ENCODE measurements at places on chromosomes 16 and 17.
A peak's percentile ranks its signal among the peaks of the same experiment; 100 is the strongest.

- H3K4me3 ChIP-seq: no peak overlapping the region
- no peak overlapping the region for H3K27ac ChIP-seq
- no peaks in the 10 kb centered on the region for H3K36me3 ChIP-seq
- no peaks in the 10 kb centered on the region for H3K4me1 ChIP-seq
Observed at GRCh38 chr17:65202844-65203571, 65.8 kb downstream of the RGS9 start.

DNA sequence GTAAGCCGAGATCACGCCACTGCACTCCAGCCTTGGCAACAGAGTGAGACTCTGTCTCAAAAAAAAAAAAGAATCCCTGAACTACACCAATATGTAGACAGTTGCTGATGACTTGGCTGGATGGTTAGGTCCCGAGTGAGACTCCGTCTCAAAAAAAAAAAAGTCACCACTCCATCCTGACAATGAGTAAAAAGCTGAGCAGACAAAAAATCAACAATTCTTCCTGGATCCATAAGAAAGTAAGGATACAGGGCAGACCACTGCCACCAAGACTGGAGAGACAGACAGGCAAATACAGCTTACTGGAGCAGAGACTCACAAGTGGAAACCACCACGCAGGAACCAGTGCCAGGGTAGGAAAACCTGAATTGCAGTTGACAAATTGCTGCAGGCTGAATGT, 67.1 kb upstream of the ERCC4 start:
- no peaks in the 10 kb centered on the region for H3K4me1 ChIP-seq
- no peaks in the 10 kb centered on the region for H3K36me3 ChIP-seq

DNA sequence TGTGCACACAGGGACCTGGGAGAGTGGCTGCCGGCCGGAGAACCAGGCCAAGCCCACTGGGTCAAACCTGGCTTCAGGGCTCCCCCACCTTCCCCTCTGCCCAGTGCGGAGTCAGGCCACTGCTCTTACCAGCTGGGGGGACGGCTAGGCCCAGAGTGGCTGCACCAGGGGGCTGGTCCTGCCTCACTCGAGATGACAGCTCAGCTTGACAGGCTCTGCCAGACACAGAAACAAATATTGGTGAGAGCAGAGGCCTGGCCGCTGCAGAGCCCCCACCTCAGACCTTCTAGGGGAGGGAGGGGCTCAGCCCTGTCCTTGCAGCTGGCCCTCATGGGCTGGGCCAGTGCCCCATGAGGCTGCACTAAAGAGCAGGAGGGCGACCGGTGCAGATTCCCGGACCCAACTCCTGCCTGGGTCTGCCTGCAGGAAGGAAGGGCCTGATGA, 4.5 kb downstream of the NUDT16L1 start:
- no peaks in the 10 kb centered on the region for H3K27me3 ChIP-seq
- peaks cover 9% of the 10 kb centered on the region for H3K4me1 ChIP-seq
- H3K27ac ChIP-seq: no peak overlapping the region
- H3K4me3 ChIP-seq: no peak overlapping the region
- H3K36me3 ChIP-seq: peaks cover 50% of the 10 kb centered on the region

DNA sequence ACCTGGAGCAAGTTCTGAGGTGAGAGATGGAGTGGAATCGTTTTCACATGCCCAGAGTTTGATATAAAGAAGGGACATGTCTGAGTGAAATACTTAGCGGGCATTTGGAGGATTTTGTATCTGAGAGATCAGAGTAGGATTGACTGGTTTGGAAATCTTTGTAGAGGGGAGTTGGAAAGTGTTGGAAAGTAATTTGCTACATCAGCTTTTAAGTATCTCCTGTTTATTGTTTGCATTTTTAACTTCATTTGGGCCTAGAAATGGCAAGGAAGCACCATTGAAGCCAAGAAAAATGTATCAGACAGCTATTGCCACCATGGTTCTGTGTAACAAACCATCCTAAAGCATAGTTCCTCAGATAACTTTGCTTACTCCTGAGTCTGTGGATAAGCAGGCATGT, 1015.1 kb upstream of the EEF2KMT start:
- no peaks in the 10 kb centered on the region for H3K4me1 ChIP-seq
- no peaks in the 10 kb centered on the region for H3K27me3 ChIP-seq
- H3K36me3 ChIP-seq: no peaks in the 10 kb centered on the region
- no peak overlapping the region for H3K27ac ChIP-seq
- no peak overlapping the region for H3K4me3 ChIP-seq
- no peak for DNase-seq

DNA sequence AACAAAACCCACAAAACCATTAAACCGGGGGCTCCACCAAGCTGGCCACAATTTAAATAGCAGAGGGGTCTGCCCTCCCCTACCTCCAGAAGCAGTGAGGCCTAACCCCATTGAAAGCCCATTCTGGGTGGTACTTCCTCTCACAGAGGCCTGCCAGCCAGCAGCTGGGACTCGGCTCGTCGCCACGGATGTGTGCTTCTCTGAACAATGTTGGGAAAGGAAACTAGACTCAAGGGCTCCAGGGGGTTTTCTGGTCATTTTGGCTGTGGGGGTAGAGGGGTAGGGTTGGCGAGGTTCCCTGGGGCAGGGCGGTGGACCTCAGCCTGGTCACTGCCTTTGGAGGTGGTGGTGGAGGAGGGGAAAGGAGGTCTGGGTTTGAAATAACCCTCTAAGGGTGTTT, 4.7 kb upstream of the PLCG2 start:
- peaks cover 61% of the 10 kb centered on the region for H3K4me1 ChIP-seq
- peak; percentile 64 for DNase-seq
- peak overlapping the region; percentile 61 for H3K27ac ChIP-seq
- H3K36me3 ChIP-seq: no peaks in the 10 kb centered on the region
- H3K27me3 ChIP-seq: no peaks in the 10 kb centered on the region

DNA sequence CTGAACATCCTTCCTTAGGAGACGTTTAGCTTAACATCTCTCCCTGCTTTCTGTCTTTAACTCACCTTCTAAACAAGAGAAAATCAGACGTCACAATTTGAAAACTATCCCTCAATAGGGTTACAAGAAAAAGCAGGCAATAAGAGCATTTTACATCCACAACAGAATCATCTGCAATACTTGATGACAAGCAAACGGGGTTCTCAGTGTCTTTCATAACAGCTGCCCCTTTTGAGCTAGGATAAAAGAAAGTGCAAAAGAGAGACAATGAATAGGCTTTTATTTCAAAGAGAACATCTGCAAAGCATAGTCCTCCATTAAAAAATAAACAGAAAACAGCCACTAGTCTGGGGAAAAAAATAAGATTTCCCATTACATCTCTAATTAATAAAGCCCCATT, 13.2 kb downstream of the XYLT1 start:
- H3K27me3 ChIP-seq: no peaks in the 10 kb centered on the region
- no peaks in the 10 kb centered on the region for H3K36me3 ChIP-seq
- peaks cover 37% of the 10 kb centered on the region for H3K4me1 ChIP-seq
- H3K27ac ChIP-seq: no peak overlapping the region
- DNase-seq: no peak
- no peak overlapping the region for H3K4me3 ChIP-seq

DNA sequence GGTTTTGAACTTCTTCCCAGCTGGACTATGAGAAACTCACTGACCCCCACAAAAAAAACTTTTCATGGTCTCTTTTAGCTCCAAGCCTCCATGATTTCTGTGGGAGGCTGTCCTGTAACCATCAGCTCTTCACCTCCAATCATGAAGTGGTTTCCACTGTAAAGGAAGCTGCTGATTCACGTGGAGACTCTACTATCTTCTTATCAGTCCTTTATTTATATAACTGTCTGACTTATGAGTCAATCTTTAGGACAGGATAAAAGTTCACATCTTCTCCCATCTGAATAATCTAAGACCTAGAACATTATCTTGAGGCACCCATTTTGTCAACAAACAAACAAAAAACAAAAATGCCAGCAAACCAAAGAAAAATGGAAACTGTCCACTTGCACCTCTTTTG, 409.9 kb downstream of the SLC39A11 start:
- no peak overlapping the region for H3K27ac ChIP-seq
- H3K4me3 ChIP-seq: no peak overlapping the region
- DNase-seq: no peak
- H3K36me3 ChIP-seq: no peaks in the 10 kb centered on the region
- no peaks in the 10 kb centered on the region for H3K4me1 ChIP-seq
- H3K27me3 ChIP-seq: no peaks in the 10 kb centered on the region

- H3K4me3 ChIP-seq: peak overlapping the region; percentile 55
- DNase-seq: no peak
- H3K27me3 ChIP-seq: no peaks in the 10 kb centered on the region
- no peak overlapping the region for H3K27ac ChIP-seq
Observed at GRCh38 chr16:24610416-24610755, 71.0 kb downstream of the RBBP6 start.

GRCh38 chr17:77320485-77321256, 179.9 kb downstream of the SEC14L1 start:
- H3K27ac ChIP-seq: no peak overlapping the region
- no peaks in the 10 kb centered on the region for H3K36me3 ChIP-seq
- peaks cover 71% of the 10 kb centered on the region for H3K4me1 ChIP-seq
- DNase-seq: peak; percentile 86
- no peaks in the 10 kb centered on the region for H3K27me3 ChIP-seq
- H3K4me3 ChIP-seq: no peak overlapping the region

DNA sequence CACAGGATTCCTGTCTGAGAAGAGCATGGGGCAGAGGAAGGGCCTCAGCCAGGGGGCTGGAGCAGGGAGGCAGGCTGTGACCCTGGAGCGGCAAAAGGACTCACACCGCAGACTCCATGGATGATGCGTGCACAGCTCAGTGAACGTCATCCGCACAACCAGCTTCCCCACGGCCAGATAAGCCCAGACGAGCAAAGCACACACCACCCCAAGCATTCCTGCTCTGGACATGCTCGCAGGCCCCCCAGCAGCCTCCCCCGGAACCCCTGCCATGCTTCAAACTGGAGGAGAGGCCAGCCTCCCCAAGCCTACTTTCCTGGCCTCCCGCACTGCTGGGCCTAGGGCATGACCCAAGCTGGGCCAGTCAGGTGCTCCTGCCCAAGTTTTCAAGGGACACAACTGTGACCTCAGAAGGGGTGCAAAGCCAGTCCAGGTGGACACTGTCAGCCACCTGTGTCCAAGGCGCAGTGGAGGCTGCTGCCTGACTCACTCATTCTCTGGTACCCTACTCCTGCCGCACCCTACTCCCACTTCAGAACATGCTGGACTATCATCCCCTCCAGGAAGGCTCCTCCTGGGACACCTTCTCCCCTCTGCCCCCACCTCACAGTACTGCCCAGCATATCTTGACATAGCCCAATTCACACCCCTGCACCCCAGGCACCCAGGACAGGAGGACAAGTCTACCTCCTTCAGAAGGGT, 4.8 kb downstream of the BCAR1 start:
- DNase-seq: no peak
- no peaks in the 10 kb centered on the region for H3K27me3 ChIP-seq
- no peak overlapping the region for H3K27ac ChIP-seq
- peaks cover 19% of the 10 kb centered on the region for H3K4me1 ChIP-seq

DNA sequence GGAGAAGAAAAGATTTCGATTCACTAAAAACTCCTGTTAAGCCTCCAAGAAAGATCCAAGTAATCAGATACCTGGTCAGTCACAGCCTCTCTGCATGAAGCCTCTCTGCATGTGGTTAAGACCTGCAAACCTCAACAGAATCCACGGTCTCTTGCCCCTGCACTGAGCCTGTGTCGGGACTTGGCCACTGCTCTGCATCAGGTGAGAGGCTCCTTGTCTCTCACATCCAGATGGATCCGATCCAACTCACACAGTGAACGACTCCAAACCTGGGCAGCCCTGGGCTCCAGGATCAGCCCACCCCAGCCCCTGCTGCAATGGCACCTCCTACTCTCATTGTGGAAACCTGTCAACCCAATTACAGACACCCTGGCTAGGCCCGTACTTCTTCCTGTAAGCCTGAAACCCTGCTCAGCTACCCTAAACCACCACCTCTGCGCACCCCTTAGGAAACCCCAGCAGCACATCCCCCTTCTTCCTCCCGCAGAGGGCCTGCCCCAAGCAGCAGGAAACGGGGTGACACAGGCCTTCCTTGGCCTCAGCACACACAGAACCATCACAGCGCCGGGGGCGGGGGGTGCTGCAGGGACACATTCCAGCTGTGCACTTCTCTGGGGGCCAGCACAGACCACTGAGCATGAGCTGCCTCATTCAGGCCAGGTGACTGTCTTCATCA, 129.5 kb downstream of the ANKRD11 start:
- H3K27ac ChIP-seq: no peak overlapping the region
- H3K4me1 ChIP-seq: peaks cover 77% of the 10 kb centered on the region
- H3K36me3 ChIP-seq: peaks cover 16% of the 10 kb centered on the region
- H3K27me3 ChIP-seq: no peaks in the 10 kb centered on the region

DNA sequence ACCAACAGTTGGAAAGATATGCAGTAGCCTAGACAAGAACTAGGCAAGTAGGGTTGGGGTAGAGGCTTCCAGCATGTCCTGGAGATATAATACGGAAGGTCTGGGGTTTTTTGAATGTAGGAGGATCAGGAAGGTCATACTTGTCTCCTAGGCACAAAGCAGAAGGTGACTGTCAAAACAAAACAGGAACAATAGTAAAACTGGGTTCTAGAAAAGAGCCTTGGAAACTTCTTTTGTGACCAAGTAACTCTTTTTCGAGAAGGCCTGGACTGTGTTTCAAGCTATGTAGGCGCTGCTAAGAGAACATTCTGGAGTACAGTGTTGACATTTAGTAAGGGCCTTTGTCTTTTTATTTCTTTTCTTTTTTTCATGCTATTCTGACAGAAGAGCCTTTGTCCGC, 26.9 kb upstream of the TENT4B start:
- H3K4me3 ChIP-seq: no peak overlapping the region
- no peaks in the 10 kb centered on the region for H3K4me1 ChIP-seq
- no peak for DNase-seq
- H3K36me3 ChIP-seq: no peaks in the 10 kb centered on the region
- no peaks in the 10 kb centered on the region for H3K27me3 ChIP-seq

DNA sequence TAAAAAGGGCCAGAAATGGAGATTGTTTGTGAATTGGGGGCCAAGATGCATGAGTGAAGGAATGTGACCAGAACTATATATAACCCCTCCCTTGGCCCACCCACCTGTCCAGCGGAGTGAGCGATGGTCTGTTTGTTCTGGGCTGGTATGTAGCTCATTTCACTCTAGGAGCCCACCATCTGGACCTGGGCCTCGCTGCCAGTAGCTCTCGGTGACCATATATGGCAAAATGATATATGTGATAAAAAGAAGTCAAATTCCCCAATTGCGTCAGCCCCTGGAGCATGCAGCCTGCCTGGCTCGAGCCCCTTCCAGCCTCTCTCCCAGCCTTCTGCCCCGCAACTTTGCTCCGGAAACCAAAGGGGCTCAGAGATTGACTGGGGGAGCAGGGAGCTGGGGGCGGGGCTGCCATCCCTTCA, 47.3 kb downstream of the CCDC42 start:
- H3K4me3 ChIP-seq: no peak overlapping the region
- no peaks in the 10 kb centered on the region for H3K4me1 ChIP-seq
- no peak for DNase-seq
- H3K27ac ChIP-seq: no peak overlapping the region
- no peaks in the 10 kb centered on the region for H3K36me3 ChIP-seq
- H3K27me3 ChIP-seq: no peaks in the 10 kb centered on the region

- no peak overlapping the region for H3K27ac ChIP-seq
- H3K27me3 ChIP-seq: no peaks in the 10 kb centered on the region
- H3K4me1 ChIP-seq: peaks cover 3% of the 10 kb centered on the region
- DNase-seq: no peak
- H3K36me3 ChIP-seq: peaks cover 46% of the 10 kb centered on the region
Observed at GRCh38 chr17:5408186-5408585, 11.3 kb downstream of the NUP88 start.

GRCh38 chr17:55444471-55445441, 23.1 kb upstream of the MMD start:
- DNase-seq: peak; percentile 45
- peaks cover 13% of the 10 kb centered on the region for H3K4me1 ChIP-seq
- no peak overlapping the region for H3K4me3 ChIP-seq
- peaks cover 8% of the 10 kb centered on the region for H3K27me3 ChIP-seq
- H3K27ac ChIP-seq: no peak overlapping the region
- H3K36me3 ChIP-seq: no peaks in the 10 kb centered on the region
